ENCODE measurements at places on chromosomes 7 and 10. TPM values are rescaled to one million over a fixed set of nuclear protein-coding genes. Genes with fewer than 3 reads are reported as not detected.

Gene ZNF679
- total RNA-seq: not detected

Gene NUTM2B
- 2.6 TPM for total RNA-seq

GRCh38 chr7:52956379-52956915, 79.0 kb upstream of the POM121L12 start:
- DNase-seq: no peak

DNA sequence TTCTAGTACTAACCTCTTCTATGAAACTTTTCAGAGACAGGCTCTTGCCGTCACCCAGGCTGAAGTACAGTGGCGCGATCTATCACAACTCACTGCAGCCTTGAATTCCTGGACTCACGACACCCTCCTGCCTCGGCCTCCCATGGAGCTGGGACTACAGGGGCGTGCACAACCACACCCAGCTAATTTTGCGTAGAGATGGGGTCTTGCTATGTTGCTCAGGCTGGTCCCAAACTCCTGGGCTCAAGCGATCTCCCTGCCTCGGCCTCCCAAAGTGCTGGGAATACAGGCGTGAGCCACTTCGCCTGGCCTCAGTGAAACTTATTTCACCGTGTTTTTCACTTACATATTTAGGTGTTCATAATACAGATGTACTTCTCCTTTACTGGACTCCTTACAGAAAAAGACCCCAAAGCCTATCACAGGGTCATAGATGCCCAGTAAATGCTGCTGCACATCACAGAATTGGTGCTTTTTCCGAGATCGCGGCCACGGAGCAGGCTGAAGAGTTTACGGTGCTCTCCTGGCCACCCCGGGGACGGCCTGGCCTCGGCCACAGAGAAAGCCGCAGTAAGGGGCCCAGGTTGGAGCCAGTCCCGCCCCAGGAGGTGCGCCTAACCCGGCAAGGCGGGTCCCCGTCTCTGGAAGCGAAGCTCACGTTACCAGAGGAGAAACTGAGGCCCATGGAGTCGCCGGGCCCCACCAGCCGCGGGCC, 595 bp downstream of the TBL2 start:
- no peak for DNase-seq

- DNase-seq: no peak
These were observed 447.0 kb downstream of the GRID1 start for GRCh38 chr10:85919491-85920021.

GRCh38 chr7:80934321-80934720, 15.5 kb upstream of the SEMA3C start:
- no peak for DNase-seq

- no peak for DNase-seq
These were observed 14.2 kb downstream of the DUSP5 start for GRCh38 chr10:110511734-110512449.

GRCh38 chr10:7372504-7372903, 38.3 kb downstream of the SFMBT2 start:
- DNase-seq: no peak

DNA sequence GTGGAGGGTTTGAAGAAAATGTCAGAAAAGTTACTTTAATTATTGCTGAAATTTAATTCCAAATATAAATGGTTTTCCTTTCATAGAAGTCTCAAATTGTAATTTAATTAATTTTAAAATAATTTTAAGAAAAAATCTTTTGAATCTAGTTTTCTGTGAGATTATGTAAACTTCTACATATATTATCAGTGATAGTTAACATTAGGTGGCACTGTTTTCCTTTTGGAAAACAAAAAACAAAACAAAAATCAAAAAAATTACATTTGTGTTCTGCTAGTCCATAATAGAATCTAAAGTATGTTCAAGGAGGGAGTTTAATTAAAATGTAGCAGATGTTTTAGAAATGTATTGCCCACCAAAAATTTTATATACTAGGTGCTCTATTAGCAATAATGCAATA, 1456.7 kb downstream of the REEP3 start:
- DNase-seq: no peak

DNA sequence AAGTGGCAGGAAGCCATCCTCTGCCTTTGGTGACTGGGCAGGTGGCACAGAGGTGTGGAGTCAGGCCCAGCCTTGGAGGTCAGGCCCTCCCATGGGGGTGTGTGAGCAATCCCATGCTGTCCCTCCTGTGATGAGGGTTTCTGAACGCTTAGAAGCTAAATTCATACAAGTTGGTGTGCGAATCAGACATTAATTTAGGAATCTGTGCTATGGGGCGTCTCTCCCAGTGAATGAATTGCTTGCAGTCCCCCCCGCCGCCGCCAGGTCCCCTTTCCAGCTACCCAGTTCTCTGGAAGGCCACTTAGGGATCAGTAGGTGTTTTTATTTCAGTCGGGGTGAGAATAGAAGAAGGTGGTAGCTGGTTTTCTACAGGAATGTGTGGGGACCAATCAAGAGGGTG, 37.5 kb downstream of the LRRC18 start:
- no peak for DNase-seq
